ENCODE measurements at places on chromosomes 7 and 10.
A peak's percentile ranks its signal among the peaks of the same experiment; 100 is the strongest.

DNA sequence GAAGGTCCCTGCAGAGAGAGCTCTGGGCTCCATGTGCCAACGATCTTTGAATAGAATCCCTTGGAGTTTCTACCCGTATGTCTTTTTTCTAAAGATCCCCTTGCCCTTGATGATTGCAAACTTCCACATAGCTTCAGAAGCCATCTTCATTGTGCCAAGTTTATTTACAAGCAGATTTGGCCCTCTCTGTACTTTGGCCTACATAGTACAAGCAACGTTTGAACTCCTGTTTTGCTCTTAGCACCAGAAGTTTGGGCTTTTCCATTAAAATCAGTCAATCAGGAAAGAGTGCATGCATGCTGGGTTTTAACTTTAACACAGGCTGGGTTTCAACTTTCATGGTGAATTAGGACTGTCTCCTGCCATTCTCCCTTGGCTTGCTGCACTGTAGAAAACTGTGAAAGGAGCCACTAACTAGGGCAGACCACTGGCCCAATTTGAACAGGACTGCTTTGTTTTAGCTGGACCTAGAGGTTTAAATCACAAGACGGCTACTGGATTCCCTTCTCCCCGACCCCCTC is 557.6 kb upstream of the GALNT17 start:
- DNase-seq, result no peak

DNA sequence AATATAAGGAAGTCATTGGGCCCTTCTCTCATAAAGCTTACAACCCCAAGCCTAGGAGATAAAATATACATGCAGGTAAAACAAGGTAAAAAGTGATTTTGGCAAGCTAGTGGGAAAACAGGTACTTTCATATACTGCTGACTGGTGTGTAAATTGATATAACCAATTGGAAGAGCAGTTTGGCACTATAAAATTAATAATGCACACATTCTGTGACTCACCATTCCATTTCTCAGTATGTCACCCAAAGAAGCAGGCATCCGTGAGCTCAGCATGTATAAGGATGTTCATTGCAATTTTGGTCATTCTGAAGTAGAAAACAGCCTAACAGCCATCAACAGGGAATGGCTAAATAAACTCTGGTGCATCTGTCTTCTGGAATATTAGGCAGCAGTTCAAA is 2.9 kb downstream of the MACROH2A2 start:
- no peak for DNase-seq

DNA sequence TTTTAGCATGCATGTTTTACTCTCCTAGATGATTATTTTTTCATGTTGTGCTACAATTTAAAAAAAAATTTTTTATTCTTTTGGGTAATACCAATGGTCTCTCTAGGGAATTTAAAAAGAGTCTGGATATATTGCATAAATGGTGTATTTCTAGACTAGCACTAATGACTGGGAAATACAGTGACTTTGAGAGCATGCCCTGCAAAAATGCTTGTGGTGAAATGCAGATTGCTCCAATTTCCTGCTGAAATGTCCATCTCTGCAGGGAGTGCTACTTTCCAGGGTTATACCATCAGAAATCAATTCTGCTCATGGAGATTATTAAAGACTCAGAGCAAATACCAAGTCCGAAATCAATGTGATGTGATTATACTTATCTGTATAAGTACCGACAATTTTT is 186.1 kb downstream of the PRKG1 start:
- DNase-seq, result no peak

- DNase-seq, result peak; percentile 25
Observed at GRCh38 chr7:133650487-133651300, 397.8 kb downstream of the EXOC4 start.

DNA sequence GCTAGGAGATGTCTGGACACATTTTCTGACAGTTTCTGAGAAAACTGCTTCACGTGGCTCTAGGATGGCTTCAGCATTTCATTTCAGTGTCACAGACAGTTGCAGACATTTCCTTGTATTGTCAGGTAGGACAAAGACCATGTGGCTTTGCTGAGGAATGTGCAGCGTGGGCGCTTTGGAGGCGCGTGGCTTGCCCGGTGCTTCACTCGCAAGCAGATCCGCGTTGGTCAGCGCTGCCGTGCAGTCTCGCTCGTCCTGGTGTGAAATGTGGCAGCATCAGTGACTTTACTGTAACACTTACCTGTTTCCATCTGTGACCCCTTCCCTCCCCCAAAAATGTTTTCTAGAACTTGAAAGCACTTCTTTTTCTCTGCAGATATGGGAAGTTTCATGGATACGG is 340.5 kb downstream of the SDK1 start:
- no peak for DNase-seq

DNA sequence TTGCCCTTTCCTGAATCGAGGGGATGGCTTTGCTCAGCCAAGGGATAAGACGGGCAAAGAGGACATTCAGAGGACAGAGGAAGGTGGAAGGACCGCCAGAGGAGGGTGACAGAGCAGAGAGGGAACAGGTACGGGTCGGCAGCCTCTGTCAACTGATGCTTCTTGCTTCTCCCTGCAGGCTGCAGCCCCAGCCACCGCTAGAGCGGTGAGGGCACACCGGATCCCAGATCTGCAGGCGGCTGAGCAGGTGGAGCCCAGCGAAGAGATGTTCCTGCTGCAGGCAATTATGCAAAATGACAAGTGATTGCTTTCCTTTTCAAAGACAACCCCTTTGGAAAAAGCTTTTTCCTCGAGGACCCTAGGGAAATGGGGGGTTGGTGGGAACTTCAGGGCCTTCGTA is 181.9 kb upstream of the ANKRD30A start:
- no peak for DNase-seq

- no peak for DNase-seq
Observed at GRCh38 chr10:62437696-62438095, 63.5 kb downstream of the ZNF365 start.

DNA sequence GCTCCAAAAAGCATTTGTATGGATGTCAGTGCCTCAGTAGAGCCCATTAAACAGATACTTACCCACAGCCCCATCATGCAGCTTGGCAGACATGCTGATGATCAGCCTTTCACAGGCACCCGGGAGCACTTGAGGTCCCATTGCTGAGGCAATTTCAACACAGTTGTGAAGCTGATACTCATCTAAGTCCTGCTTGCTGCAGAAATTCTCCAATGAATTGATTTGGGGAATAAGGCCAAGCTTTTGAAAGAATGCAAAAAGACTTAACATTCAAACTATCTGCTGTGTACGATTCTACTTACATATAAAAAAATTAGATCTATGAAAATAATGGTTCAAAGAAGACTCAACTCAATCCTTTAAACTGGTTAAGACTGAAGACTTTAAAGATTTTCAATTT is 60.5 kb downstream of the LAMB4 start:
- no peak for DNase-seq

DNA sequence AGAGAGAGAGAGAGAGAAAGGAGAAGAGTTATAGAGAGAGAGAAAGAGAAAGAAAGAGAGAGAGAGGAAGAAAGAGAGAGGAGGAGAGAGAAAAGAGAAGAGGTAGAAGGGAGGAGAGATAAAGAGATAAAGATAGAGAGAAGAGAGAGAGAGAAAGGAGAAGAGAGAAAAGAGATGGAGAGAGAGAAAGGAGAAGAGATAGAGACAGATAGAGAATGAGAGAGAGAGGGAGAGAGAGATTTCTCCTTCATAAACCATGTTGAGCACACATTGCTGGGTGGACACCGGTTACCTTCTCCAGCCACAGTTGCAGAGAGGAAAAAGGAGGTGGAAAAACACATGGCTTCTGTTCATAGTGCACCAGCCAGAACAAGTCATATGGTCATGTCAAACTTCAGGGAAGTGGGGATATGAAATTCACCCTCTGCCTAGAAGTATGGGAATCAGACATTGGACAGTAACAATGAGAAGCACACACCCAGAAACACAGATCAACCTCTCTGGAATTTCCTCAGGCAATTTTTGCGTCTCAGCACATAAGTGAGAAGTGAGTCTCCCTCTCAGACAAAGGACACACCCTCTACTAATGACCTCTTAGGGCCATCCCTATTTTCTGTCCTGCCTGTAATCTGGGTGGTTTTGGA is 172.5 kb upstream of the SVIL start:
- no peak for DNase-seq

DNA sequence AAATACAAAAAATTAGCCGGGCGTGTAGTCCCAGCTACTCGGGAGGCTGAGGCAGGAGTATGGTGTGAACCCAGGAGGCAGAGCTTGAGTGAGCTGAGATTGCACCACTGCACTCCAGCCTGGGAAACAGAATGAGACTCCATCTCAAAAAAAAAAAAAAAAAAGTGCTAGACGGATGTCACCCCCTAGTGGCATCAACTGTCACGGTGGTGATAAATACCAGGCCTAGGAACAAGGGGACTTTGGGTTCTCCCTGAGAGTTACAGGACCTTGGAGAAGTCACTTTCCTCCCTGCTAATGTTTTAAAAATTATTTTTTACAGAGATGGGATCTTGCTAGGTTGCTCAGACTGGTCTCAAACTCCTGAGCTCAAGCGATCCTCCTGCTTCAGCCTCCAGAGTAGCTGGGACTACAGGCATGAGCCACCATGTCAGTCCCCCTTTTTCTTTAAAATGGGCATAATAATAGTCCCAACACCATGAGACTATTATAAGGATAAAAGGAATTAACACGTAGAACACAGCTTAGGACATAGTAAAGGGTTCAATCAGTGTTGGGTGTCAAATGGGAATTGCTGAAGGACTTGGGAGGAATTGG is 2.6 kb upstream of the TMEM130 start:
- no peak for DNase-seq

DNA sequence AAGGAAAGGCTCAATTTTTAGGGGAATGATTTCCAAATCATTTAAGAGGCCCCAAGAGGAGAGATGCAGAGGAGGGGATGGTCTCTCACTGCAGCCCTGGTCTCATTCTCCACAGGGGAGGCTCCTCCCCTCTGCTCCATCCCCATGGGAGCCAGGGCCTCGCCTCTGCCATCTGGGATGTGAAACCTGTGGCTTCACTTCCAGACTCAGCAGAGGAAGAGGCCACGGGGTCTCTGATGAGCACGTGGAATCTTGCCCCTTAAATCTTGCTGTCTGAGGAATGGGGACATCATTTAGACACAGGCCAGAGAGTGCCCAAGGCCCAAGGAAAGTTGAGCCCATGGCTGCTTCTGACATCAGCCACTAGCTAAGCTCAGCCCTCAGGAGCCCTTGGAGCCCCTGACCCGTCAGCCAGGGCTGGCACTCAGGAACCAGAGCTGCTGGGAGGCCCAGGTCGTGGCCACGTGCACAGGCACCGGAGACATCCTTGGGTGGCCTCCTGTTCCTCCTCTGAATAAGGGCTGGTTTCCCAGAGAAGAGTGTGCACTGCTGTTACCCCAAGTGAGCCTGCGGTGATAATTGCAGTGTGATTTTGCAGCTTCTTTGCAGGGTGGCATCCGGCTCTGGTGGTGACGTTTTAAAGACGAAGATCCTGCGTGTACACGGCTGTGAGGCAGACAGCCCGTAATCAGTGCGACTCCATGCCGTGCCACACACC is 50.5 kb downstream of the VIPR2 start:
- no peak for DNase-seq

- DNase-seq, result no peak
Observed at GRCh38 chr7:159271781-159272180, 127.1 kb upstream of the VIPR2 start.

Data from epithelial cell of proximal tubule (primary cell).